AG04449 (cell line): ENCODE measurements at places on chromosomes 1 and 21.
A peak's percentile ranks its signal among the peaks of the same experiment; 100 is the strongest.

DNA sequence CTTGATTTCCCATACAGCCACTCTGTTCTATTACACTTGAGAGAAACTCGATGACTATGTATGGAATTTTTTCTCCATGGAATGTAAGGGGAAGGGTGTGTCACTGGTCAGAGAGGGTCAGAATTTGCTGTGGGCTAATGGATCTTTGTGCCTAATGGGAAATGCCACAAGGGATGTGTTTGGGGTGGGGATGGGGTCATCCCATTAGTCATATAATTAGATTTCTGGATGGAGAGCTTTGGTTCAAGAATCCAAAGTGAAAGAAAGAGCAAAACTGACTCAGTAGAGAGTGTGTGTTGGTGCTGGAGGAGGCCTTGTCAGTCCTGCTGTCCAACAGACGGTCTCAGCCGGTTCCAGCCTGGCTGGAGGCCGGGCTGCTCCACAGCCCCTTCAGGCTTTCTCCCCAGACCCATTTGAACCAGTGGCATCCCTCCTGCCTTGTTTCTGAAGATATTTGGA is 86.4 kb downstream of the LAMC2 start:
- DNase-seq: peak; percentile 97

DNA sequence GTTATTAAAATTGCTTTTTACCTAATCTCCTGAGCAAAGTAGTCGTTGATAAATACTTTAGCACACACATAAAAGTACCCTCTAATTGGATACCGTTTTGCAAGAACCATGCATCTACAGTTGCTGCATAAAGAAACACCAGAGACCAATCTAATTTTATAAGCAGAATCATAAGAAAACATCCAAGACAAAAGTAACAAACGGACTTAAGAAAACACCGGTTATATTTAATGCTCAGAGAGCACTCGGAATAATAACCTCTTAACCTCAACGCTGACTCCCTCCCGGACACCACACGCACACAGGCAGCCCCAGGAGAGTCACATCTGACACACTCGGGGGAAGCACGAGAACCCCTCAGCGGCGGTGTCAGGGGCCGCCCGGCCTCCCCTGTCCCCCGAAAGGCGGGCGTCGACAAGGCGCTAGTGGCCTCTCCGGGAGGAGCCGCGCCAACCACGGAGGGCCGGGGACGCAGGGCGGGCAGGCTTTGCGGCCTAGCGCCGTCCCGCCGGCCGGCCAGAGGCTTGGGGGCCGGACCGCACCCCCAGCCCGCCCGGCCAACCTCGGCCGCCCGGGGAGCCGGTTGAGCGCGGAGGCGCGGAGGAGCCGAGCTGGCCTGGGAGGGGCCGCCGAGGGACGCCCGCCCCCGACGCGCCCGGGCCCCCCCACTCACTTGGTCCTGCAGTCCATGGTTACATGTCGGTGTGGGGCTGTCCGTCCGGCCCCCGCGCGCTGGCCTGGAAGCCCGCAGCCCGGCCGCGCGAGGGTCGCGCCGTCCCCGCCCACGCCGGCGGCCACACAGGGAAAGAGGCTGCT is 606 bp downstream of the DENND1B start:
- DNase-seq: no peak

DNA sequence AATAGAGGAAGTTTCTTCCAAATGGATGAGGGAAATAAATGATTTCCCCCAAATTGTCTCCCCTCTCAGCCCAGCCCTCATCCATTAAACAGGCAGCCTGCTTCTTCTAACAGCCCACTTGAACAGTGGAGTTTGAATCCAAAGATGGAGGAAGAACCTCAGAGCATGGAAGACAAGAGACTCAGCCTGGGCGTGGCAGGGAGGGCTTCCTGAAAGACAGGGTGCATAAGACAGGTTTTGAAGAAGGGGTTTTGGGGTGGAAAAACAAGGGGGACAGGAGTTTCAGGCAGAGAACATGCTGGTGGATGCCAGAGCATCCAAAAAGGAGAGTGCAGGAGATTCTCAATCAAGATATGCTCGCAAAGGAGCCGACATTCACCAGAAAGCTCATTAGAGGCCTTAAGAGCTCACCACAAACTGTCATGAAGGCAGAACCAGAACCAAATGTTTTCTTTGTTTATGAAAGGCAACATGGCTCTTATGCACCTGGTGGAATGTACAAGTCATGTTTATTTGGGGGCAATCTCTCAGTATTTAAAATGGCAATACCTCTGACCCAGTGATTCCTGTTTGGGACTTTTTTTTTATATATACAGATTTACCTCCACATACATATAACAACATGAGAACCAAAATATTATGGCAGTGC is 26.5 kb upstream of the TSPEAR start:
- DNase-seq: no peak

- no peak for DNase-seq
Observed at GRCh38 chr1:71147637-71148360, 67.0 kb upstream of the ZRANB2 start.

- no peak for DNase-seq
Observed at GRCh38 chr1:235455823-235456222, 48.4 kb downstream of the B3GALNT2 start.

- no peak for DNase-seq
Observed at GRCh38 chr1:226762988-226763904, 24.2 kb upstream of the ITPKB start.

GRCh38 chr21:42545317-42545716 is 31.7 kb downstream of the SLC37A1 start:
- DNase-seq: no peak

DNA sequence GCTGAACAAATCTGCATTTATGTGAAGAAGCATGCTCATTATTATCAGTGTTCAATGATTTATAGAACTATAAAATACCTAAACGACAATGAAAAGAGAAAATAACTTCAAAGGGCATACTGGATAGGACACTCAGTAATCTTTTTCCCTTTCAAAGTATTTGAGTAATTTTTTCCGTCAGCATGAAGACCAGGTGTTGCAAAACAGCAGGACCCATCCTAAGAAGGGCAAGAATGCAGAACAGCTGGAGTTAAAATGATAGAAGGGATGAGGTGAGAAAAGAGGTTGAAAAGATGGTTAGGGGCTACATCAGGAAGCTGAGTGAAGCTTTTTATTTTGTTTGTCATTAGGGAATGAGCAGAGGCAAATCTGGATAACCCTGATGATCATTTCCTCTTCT is 7.1 kb upstream of the RGS18 start:
- DNase-seq: no peak
